ENCODE measurements at places on chromosomes 2 and 18.

- DNase-seq = no peak
Measured at GRCh38 chr2:239268549-239268948, 132.3 kb downstream of the HDAC4 start.

GRCh38 chr18:79516441-79516931 lies 120.8 kb downstream of the NFATC1 start:
- DNase-seq = no peak

DNA sequence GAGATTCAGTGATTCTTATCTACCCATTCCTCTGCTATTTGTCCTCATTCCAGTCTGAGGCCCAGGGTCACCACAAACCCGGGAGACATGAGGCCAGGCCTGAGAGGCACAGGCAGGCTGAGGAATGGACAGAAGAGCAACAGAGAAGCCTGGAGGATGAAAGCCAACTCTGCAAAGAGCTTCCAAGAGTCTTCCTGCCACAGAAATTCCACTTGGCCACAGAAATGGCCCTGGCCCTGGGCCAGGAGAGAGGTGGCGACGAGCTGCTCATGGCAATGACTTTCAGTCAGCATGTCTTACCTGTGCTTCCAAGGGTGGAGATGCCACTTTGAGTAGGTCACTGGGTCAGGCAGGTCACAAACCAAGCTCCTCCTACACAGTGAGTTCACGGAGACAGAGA lies 155.3 kb upstream of the PKDCC start:
- DNase-seq = no peak

DNA sequence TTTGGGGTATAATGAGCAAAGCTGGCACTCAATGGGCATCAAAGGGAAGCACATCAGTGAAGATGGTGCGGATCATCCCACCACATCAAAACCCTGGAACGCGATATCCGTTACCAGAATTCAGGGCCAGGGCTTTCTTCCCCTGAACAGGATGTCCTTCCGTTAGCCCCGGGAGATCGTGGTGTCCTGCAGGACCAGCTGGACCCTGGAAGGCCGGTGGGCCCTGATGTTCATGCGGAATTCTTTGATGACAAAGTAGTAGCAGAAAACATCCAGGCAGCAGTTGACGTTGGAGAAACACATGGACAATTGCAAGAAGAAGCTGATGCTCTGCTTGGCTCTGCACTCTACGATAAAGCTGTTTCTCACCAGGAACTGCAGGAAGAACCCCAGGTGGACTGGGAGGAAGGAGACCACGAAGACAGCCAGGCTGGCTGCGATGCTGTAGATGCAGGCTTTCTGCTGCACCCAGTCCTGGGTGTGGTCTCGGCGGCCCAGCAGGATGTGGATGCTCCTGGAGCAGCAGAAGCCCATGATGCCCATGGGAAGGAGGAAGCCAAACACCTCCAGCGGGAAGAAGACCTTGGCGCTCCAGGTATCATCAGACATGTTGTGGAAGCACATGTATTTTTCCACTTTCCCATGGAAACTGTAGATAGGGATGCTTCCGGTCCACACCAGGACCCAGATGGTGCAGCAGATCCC lies 15.0 kb downstream of the GPR55 start:
- DNase-seq = no peak

- DNase-seq = no peak
Measured at GRCh38 chr2:152529420-152530115, 187.7 kb downstream of the PRPF40A start.

GRCh38 chr2:60979231-60979630 lies 38.3 kb upstream of the PEX13 start:
- no peak for DNase-seq

DNA sequence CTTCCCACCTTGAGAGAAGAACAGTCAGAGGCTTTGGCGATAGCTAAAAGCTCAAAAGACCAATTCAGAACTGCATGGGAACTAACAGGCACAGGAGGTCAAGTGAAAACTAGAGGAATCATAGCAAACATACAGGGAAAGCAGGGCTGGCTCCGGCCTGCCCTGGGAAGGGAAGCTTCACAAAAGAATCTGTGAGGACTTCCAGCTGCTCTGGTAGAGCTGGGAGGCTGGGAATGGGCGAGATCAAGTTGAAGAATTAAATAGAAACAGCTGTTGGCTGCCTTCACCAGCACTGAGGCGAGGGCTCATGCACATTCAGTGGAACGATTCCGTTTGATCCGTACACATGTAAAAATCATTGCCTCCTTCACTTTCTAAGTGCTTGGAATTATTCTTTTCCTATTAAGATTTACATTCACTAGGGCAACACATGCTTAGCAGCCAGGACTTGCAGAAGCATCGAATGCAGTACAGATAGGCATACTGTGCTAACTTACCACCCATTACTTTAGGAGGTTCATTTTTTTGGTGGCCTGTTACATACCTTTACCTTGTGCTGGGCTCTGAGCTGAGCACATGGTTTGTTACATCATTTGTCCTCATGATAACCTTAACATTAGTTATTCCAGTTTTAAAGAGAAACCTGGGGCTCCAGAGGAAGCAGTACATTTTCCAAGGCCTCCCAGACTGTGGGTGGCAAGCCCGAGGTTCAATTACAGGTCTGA lies 125.4 kb upstream of the RNF152 start:
- peak; percentile 81 for DNase-seq

DNA sequence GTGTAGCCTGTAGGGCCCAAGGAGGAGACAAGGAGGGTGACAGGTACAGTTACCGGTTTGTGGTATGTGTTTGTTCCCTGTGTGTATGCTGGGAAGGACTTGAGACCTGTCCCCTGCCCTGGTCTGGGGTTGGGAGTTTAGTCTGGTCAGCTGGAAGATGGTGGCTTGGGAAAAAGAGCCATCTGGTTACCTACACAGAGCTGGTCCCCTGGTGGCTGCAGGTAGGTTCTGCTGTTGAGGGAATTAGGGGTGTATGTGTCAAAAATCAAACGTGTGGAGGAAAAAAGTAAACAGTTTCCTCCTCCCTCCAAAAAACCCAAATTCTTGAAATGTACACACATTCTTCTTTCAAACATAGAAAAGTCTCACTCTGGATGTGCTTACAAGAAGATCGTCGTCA lies 24.3 kb downstream of the PTMA start:
- DNase-seq = no peak

- DNase-seq = no peak
Measured at GRCh38 chr2:28721601-28722191, 29.9 kb upstream of the PPP1CB start.

- no peak for DNase-seq
Measured at GRCh38 chr2:12212841-12213597, 466.6 kb downstream of the LPIN1 start.

DNA sequence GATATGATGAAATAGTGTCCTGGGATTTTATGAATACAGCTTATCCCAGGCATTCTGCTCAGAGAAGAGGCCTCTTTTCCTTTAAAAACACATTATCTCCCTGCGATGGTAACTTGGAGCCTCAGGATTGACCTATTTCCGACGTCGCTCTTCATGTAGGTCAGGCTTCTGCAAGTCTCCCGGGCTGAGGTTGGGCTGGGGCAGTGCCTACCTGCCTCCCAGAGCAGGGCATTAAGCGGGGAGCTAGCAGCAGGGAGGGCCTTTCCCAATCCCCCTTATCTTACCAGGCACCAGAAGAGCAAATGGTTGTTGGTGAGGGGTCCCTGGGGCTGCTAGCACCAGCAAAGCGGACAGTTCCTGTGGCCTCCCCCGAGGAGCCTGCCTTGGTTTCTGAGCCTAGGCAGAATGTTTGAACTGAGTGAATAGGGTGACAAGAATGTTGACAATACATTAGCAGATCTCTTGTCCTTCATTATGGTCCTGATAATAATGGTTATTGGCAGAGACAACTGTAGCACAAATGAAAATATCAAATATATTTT lies 60.2 kb downstream of the TRPM8 start:
- DNase-seq = no peak

All from left renal cortex interstitium (tissue), 4 donors.